ENCODE measurements at places on chromosomes 4 and X. TPM values are rescaled to one million over a fixed set of nuclear protein-coding genes. Genes with fewer than 3 reads are reported as not detected.

Gene IQSEC2
- total RNA-seq: 0.12 TPM

Gene C4orf36
- total RNA-seq: not detected

Gene CFAP47
- not detected for total RNA-seq

Gene ATXN3L
- total RNA-seq: not detected

Gene GLRA2
- total RNA-seq: not detected

Gene ZFP42
- total RNA-seq: not detected

Gene MGARP
- total RNA-seq: 0.25 TPM

Gene PGAM4
- not detected for total RNA-seq

Gene TCEAL2
- not detected for total RNA-seq

Gene COX7B2
- not detected for total RNA-seq

Gene PPP1R2C
- not detected for total RNA-seq

Gene NPY2R
- total RNA-seq: not detected

Gene GPC4
- not detected for total RNA-seq

Gene TMEM271
- not detected for total RNA-seq

Gene ATP2B3
- not detected for total RNA-seq

Gene GAGE12J
- total RNA-seq: not detected

Gene SPANXB1
- total RNA-seq: not detected

Gene LINC00632
- total RNA-seq: 14.3 TPM

Gene PNMA5
- total RNA-seq: 0.10 TPM

Gene PPEF2
- 0.12 TPM for total RNA-seq

Gene SLC10A6
- total RNA-seq: not detected

Gene SPOCK3
- not detected for total RNA-seq

Gene CCNA2
- 128 TPM for total RNA-seq

Gene MBTPS2
- total RNA-seq: 8.4 TPM

Gene UCP1
- not detected for total RNA-seq

Gene DRD5
- not detected for total RNA-seq

Gene ANOS1
- not detected for total RNA-seq

Gene MXRA5
- total RNA-seq: not detected

Gene KLHL5
- 25.0 TPM for total RNA-seq

Gene CLDN34
- not detected for total RNA-seq

Gene HMGB3
- 43.0 TPM for total RNA-seq

Gene TLR8
- not detected for total RNA-seq

Gene VCX3B
- not detected for total RNA-seq

Gene PRDM8
- 5.2 TPM for total RNA-seq

Gene SMIM10L2A
- total RNA-seq: 0.56 TPM

Gene PROM1
- not detected for total RNA-seq

Gene CDKL5
- 1.6 TPM for total RNA-seq

Gene FAM149A
- total RNA-seq: 0.50 TPM

Gene CDX4
- total RNA-seq: not detected

Gene MAGEE2
- not detected for total RNA-seq

Gene PAGE2
- total RNA-seq: not detected

Gene POLN
- 3.3 TPM for total RNA-seq

Gene PRSS48
- not detected for total RNA-seq

Gene SERPINA7
- not detected for total RNA-seq

Gene RRAGB
- 7.3 TPM for total RNA-seq

Gene RPL36A
- 425 TPM for total RNA-seq

Gene UGT2B15
- not detected for total RNA-seq

Gene SMAD1
- total RNA-seq: 12.7 TPM

Gene GATA1
- not detected for total RNA-seq

Gene AKAP14
- not detected for total RNA-seq

Gene AADAT
- not detected for total RNA-seq

Gene PDGFRA
- not detected for total RNA-seq

Gene BLTP1
- 39.4 TPM for total RNA-seq

Gene ARMCX4
- 1.3 TPM for total RNA-seq

Gene CASK
- 30.8 TPM for total RNA-seq

Data from activated CD4-positive, alpha-beta T cell treated with anti-CD3 and anti-CD28 coated beads, Interleukin-2, amount 10 ng/mL, durations not matched to agents 7 days and 5 days (primary cell).